ENCODE measurements at places on chromosomes 3 and 15. TPM values are rescaled to one million over a fixed set of nuclear protein-coding genes. Genes with fewer than 3 reads are reported as not detected.

DNA sequence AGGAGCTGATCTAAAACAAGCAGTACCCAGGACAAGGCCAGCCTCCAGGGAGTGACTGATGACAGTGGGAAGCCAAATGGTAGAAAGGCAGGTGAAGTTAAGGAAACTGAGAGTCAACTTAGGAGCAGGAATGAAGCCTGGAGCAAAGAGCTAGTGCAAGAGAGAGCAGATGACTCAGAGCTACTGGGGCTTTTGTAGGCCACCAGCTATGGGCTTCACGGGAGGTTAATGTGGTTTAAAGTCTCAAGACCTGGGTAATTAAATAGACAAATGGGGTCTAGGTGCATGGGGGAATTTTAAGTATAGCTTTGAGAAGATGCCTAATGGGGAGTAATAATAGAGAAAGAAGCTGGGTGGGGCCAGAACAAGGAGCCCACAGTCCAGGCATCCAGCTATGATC lies 3.1 kb downstream of the CD86 start:
- no peak for DNase-seq

- DNase-seq = no peak
These were observed 53.4 kb upstream of the XRN1 start for GRCh38 chr3:142501004-142501926.

DNA sequence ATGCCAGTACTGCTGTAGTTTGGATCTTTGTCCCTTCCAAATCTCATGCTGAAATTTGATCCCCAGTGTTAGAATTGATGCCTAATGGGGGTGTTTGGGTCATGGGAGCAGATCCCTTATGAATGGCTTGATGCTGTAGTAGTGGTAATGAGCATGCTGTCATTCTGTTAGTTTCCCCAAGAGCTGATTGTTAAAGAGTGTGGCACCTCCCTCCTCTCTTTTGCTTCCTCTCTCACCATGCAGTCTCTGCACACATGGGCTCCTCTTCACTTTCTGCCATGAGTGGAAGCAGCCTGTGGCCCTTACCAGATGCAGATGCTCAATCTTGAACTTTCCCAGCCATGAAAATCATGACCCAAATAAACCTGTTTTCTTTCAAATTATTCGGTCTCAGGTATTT lies 141.3 kb upstream of the DPPA4 start:
- DNase-seq = no peak

GRCh38 chr3:184789314-184789998 lies 22.5 kb upstream of the VPS8 start:
- no peak for DNase-seq

The TNIK gene
- 21.6 TPM for total RNA-seq

GRCh38 chr3:50211930-50212329 lies 6.9 kb downstream of the SLC38A3 start:
- DNase-seq = no peak

DNA sequence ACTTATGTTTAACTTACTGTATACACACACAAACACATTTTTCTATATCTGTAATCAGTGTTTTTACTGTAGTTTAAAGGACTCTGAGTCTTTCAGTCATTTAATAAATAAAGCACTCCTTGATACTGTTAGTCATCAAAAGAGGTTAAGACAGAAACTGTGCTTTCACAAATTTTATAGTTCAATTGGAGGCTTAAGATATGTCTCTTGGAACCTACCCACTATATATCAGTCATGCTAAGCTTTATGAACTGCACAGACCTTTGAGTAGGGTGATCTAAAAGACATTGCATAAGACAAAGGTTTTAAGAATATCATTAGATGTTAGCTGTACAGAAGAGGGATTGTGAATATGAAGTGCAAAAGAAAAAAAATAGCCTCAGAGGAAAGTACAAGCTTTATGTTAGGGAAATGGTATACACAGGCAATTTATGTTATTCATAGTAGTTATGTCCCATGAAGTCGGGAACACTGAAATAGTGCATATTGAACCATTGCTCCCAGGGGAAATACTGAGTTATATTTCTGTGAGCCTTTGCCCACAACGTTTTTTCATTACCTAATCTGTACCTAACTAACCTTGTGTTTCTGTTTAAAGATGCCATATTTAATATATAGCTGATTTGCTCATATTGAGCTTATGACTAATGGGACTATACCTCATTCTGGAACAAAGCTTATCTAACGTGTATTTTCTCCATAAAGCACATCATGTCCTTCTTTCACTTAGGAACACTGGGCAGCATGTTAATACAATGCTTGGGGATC lies 19.7 kb downstream of the CHMP2B start:
- no peak for DNase-seq

GRCh38 chr3:110900576-110900975 lies 171.0 kb upstream of the NECTIN3 start:
- DNase-seq = no peak

The SLMAP gene
- total RNA-seq = 414 TPM

GRCh38 chr3:37961622-37962431 lies 28.8 kb upstream of the VILL start:
- DNase-seq = no peak

The CP gene
- 31.2 TPM for total RNA-seq

The BCHE gene
- total RNA-seq = 9.7 TPM

DNA sequence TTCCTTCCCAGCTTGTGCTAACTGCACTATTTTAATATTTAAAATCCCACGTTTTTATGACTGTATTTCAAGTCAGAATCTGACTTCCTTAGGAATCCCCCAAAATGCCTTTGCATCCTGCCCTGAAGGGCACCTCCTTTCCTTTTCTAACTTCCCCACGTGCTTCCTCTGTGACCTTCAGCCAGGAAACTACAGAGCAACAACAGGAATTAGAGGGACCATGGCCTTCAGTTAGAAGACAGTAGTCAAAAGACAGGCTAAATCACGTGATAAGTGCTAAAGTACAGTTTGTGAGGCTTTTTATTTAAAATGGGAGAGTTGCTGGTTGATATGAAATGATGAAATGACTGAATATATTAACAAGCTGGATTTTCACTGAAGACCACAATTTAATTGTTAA lies 11.8 kb upstream of the ABHD10 start:
- no peak for DNase-seq
